AG20443 (cell line): ENCODE measurements at places on chromosomes 2 and 18.
A peak's percentile ranks its signal among the peaks of the same experiment; 100 is the strongest.

GRCh38 chr2:216620786-216621185 is 12.4 kb upstream of the IGFBP2 start:
- peak; percentile 56 for DNase-seq

DNA sequence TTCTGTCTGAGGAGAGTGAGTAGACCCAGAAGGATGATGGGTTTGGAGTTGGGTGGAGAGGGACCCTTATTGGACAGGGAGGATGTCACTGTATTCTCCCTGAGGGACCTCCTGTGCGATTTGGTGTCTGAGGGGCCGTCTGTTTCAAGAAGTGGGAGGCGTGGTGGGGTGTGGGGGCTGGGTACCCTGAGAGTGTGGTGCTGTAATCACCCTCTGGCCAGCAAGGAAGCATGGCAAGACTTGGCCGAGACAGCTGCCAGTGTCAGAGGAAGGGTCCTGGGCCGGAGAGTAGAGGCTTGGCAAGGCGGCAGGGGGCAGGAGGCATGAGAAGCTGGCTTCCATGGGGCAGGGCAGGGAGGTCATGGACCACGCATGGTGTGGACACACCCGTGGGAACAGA is 43.1 kb downstream of the CTIF start:
- DNase-seq, result no peak

GRCh38 chr18:34153711-34154110 is 71.0 kb downstream of the NOL4 start:
- DNase-seq, result peak; percentile 5

GRCh38 chr2:82224301-82224940 is 1919.9 kb upstream of the LRRTM1 start:
- DNase-seq, result no peak

DNA sequence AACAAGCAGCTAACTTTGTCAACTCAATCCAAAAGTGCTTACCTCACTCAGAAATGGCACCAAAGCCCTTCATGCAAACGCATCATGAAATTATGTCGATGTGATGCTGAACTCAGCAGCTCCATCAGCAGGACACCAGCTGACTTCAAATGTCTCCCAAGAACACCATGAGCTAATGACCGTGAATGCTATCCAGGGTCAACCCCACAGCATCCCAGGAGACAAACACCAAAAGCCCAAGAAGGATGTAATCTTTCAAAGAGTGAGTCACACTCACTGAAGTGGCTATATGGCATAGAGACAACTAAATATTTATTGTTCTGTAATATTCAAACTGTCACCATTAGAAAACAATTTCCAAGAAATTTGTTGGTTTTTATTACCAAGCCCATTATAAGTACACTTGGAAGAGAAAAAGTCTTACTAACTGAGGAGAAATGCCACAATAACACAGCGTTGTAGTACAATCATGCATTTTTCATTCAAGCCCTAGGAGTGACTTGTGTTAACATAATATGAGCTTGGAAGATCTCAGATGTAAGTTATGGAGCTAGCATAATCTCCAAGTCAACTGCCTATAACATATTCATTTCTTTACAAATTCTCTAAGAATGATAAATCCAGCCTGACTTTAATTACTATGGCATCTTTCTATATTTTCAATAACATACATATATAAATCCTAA is 165.0 kb upstream of the CCDC68 start:
- DNase-seq, result peak; percentile 53

- peak; percentile 65 for DNase-seq
These were observed 146.7 kb downstream of the PARD3B start for GRCh38 chr2:204691911-204692510.

DNA sequence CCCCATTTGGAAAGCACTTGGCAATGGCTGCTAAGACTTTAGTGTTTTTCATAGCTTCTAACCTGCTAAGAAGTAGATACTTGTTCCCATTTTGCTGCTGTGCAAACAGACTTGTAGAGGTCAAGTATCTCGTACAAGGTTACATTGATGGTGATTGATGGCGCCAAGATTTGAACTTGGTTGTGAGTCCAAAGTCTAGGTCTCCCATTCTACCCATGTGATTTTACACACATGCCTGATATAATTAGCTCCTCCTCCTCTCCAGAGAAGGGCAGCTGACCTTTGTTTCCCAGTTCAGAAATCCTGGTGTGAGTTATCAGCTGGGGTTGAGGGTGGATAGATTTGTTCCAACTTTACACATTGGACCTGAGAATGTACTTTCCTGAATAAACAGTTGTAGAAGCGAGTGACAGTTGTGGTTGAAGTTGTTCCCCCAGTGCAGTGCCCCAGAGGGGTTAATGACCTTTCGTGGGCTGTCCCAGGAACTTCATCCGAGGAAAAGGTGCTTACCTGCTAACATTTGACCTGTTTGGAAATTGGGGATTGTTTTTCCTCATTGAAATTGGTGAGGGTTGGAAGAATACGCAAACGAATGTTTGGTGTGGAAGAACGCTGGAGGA is 10.4 kb downstream of the TCF7L1 start:
- DNase-seq, result no peak

DNA sequence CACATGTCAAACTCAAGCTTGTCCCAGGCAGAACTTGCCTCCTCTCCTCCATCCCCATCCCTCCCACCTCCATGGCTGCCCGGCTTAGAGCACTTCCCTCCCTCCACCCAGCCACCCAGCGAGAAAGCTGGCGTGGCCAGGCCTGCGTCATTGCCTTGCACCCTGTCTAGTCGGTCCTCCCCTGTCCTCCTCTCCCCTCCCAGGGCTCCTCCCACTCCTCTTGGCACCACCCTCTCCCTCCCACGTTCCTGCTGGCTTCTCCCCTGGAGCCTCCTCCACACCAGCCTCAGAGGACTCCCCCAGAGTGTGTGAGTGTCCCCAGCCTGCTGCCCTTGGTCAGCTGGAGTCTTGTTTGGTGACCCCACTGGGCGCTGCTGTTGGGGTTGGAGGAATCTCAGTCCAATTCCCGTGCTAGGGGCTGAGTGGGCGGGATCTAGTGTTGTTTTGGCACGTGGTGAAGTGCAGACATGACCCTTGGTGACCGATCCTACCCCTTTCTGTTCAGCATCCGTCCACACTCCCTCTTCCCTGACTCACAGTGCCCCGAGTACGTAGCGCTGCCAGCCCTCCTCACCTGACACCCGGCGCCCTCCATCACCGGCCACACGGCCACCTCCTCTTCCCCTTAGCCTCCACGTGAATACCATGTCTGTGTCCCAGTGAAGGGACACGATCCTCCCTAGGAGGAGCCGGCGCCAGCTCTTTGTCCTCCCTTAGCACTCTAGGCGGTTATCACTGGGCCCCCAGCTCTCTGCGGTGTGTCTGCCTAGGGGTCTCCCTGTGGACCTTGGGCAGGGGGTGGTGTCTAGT is 41.4 kb downstream of the ATP6V1C2 start:
- peak; percentile 53 for DNase-seq

DNA sequence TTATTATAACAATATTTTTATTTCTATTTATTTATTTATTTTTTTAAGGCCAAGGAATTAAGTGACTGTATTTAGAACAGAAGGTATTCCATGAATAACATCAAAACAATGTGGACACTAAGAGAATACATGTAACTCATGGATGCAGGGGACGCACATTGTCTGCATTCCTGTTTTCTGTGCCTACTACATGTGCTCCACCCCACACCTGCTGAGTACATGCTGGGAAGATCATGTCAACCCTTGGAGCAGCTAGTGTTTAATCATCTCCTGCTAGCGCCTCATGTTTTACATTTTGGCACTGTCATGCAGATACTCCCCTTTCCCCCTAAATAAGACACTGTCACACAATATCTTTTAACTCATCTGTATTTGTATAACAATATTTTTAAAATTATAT is 29.3 kb downstream of the DPYSL5 start:
- DNase-seq, result no peak

DNA sequence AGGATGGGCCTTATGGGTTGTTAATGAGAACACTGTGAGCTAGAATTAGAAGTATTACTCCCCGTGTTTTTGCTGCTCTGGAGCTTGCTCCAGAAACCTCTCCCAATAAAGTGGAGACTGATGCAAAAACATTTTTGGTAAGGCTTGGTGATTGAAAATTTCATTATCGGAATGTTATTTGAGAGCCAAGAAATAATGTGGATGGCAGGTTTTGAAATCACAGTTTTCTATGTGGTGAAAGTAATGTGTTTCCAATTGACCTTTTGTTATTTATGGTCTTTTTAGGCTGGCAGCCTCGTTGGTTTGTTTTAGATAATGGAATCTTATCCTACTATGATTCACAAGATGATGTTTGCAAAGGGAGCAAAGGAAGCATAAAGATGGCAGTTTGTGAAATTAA is 5.1 kb downstream of the PLEKHA3 start:
- DNase-seq, result no peak

DNA sequence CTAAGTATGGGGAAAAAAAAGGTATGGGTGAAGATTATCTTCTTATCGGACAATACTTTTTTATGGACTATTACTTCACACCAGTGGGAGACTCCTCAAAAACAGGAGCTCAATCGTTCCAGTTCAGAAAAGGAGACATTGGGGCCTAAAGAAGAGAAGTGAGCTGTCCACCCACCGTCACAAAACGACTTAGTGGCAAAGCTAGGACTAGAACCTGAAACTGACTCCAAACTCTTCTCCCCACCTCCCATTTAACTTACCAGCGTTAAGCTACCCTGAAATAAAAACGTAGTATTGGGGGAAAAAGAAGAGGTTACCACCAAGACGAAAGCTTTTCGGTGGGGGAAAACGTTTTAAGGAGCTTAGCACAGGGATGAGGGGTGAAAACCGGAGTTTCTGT is 503 bp downstream of the GTF3C3 start:
- DNase-seq, result peak; percentile 11

DNA sequence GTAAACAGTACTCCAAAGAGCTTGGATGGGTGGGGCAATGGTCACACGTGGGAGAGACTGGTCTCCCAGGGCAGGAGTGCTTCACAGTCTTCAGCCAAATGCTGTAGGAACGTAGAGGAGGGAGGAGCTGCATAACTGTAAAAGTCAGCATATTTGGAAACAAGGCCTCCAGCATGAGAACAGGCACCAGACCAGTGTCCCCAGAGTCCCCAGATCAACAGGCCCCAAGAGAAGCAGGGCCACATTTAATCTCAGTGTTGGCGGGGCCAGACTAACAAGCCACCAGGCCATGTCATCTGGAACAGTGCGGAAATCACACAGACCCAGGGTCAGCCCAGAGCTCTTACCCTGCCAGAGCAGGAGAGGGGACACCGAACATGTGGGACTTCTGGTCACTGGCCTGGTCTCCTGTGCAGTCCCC is 63.2 kb downstream of the ADCY3 start:
- DNase-seq, result no peak

GRCh38 chr2:32812316-32812715 is 134.4 kb upstream of the LTBP1 start:
- no peak for DNase-seq

GRCh38 chr2:182581196-182581935 is 134.7 kb upstream of the DNAJC10 start:
- no peak for DNase-seq

DNA sequence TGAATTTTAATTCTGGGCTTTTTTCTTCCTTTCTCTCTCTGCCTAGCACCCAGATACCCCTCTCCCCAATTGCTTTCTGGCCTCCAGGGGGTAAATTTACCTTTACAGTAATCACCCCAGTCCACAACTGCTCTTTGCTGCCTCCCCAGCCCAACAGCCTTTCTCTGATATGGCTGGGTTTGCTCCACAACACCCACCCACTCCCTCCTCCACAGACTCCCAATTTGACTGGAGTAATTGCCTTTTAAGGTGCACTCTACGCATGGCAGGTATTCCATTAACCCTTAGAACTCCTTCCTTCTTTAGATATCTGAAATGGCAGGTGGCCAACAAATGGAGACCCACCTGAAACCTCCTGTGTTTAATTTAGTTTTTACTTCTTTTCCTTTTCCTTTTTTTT is 3.6 kb downstream of the CELF4 start:
- no peak for DNase-seq

GRCh38 chr2:176961775-176962619 is 250.6 kb upstream of the HNRNPA3 start:
- no peak for DNase-seq

DNA sequence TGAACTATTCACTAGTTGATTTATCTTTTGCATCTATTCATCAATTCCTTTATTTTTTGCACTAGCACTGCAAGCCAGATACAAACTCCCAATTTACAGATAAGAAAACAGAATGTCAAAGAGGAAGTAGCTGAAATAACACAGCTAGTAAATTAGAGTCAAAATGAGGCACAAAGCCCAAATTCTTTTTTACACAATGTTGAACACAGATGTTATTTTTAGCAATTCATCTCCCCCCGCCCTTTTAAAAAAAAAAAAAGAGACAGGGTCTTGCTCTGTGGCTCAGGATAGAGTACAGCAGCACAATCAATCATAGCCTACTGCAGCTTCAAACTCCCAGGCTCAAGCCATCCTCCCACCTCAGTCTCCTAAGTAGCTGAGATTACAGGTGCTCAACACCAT is 127.8 kb downstream of the CCBE1 start:
- no peak for DNase-seq

DNA sequence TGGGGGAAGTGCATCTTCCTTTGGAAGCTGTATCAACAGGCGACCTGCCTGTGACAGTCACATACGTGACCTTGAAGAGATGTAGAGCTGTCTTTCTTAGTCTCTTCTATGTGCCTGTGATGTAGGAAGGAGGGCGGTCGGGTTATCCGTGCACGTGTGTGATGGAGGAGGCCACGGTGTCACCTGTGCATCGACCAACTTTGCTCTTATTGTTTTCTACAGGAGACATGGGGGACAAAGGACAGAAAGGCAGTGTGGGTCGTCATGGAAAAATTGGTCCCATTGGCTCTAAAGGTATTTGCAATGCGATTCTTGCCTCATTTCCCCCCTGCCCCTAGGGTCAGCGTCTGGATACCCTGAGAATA is 20.7 kb upstream of the ALLC start:
- DNase-seq, result no peak

DNA sequence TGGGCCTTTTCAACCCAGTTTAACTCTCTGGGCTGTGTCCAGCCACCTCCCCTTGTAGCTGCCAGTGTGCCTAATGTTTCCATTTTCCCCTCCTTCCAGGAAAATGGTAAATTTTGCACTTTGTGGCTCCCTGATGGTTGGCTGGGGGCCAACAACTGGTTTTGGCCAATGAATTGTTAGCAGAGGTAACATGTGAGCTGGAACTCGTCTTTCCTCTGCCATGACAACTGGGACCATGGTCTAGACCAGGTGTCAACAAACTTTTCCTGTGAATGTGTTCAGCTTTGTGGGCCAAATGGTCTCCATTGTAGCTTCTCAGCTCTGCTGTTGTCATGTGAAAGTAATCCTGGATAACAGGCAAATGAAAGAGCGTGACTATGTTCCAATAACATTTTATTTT is 87.2 kb downstream of the DDX1 start:
- no peak for DNase-seq
